ENCODE measurements at places on chromosomes 5 and 9. TPM values are rescaled to one million over a fixed set of nuclear protein-coding genes. Genes with fewer than 3 reads are reported as not detected.

The C5orf63 gene
- 3.9 TPM for total RNA-seq

The TIMD4 gene
- total RNA-seq: 0.66 TPM

The OR13C5 gene
- not detected for total RNA-seq

The SPINK4 gene
- not detected for total RNA-seq

The RETREG1 gene
- total RNA-seq: 14.6 TPM

The CCL28 gene
- 0.49 TPM for total RNA-seq

The PTPRD gene
- total RNA-seq: 18.3 TPM
